ENCODE measurements at places on chromosomes 5 and 9.

DNA sequence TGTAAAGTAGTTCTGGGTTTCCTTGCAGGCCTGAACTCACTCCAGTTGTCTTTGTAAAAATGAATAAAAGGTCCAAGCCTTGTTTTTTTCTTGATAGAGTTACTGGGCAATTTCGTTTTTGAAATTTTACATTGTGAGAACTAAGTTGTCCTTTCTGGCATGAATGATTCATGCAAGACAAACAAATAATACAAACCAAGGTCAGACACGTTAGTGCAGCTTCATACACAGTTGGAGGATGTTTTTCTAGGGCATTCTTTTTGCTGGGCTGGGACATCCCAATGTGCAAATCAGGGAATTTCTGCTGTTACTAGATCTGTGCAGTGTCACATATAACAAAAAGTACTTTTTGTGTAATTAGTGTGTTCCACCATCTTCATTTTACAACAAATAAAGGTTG is 96.0 kb downstream of the MEGF10 start:
- no peak for DNase-seq
- H3K27ac ChIP-seq = no peak overlapping the region
- no peaks in the 10 kb centered on the region for H3K4me1 ChIP-seq
- H3K36me3 ChIP-seq = no peaks in the 10 kb centered on the region
- no peaks in the 10 kb centered on the region for H3K27me3 ChIP-seq
- H3K4me3 ChIP-seq = no peak overlapping the region

DNA sequence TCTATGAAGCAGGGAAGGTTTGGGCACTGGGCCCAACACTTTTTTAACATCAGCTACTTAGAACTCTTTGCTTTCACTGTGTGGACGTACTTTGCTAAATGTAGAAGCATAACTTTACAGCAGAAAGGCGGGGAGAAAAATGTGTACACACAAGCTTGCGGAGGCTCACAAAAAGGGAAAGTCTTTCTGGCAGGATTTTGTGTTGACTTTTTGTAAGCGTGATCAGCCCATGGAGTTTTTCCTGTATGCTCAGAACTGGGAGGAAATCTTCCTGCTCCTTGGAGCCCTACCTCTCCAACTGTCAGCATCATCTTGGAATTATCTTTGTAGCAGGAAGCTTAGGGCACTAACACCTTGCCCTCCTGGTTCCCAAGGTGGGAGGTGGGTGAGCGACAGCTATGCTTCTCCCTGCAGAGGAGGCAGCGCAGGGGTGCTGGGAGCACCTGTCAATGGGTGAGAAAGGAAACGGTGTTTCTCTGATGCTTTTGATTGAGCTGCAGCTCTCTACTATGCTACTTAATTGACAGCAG is 321.9 kb downstream of the GADD45G start:
- no peak overlapping the region for H3K27ac ChIP-seq
- no peak overlapping the region for H3K4me3 ChIP-seq
- no peak for DNase-seq

GRCh38 chr9:9016597-9016996 is 1217.0 kb upstream of the DMAC1 start:
- no peaks in the 10 kb centered on the region for H3K36me3 ChIP-seq
- no peaks in the 10 kb centered on the region for H3K4me1 ChIP-seq
- no peak overlapping the region for H3K4me3 ChIP-seq
- no peak for DNase-seq
- H3K27me3 ChIP-seq = no peaks in the 10 kb centered on the region
- H3K27ac ChIP-seq = no peak overlapping the region

- no peaks in the 10 kb centered on the region for H3K27me3 ChIP-seq
- no peaks in the 10 kb centered on the region for H3K4me1 ChIP-seq
- no peak overlapping the region for H3K4me3 ChIP-seq
- no peak overlapping the region for H3K27ac ChIP-seq
- no peaks in the 10 kb centered on the region for H3K36me3 ChIP-seq
- DNase-seq = no peak
Measured at GRCh38 chr5:179271821-179272325, 73.4 kb downstream of the ADAMTS2 start.

DNA sequence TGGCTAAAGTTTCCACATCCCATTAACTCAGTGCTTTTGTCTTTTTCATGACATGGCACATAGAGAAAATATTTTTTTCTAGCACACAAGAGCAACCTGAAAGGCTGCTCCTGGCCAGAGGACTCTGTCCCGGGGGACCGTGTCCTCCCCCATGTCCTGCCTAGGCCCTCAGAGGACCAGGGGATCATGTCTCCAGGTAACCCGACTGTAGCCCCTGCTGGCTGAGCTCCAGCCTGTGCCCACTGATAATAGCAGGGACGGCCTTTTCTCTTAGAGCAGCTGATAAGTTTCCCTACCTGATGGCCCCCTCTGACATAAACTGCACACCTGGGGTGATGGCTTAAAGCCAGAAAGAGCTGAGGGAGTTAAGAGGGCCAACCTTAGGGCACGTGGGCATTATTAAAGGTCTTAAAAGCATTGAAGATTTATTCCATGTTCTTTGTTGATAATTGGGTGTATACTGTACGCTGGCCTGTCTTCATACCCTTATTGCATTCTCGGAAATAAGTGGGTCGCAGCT is 5.9 kb downstream of the HDHD3 start:
- H3K4me3 ChIP-seq = no peak overlapping the region
- no peak for DNase-seq
- H3K27ac ChIP-seq = no peak overlapping the region
- peaks cover 17% of the 10 kb centered on the region for H3K36me3 ChIP-seq
- H3K27me3 ChIP-seq = no peaks in the 10 kb centered on the region
- H3K4me1 ChIP-seq = peaks cover 3% of the 10 kb centered on the region

GRCh38 chr5:32387211-32387610 is 57.3 kb downstream of the ZFR start:
- no peak overlapping the region for H3K27ac ChIP-seq
- H3K4me1 ChIP-seq = no peaks in the 10 kb centered on the region
- no peak overlapping the region for H3K4me3 ChIP-seq
- no peaks in the 10 kb centered on the region for H3K27me3 ChIP-seq
